ENCODE measurements at places on chromosomes 1 and 21. TPM values are rescaled to one million over a fixed set of nuclear protein-coding genes. Genes with fewer than 3 reads are reported as not detected.
A peak's percentile ranks its signal among the peaks of the same experiment; 100 is the strongest.

Gene TNFRSF8
- total RNA-seq: 39.5 TPM

- no peak for DNase-seq
These were observed 69.8 kb downstream of the MPZL1 start for GRCh38 chr1:167791281-167792187.

Gene PACC1
- total RNA-seq: 11.7 TPM

DNA sequence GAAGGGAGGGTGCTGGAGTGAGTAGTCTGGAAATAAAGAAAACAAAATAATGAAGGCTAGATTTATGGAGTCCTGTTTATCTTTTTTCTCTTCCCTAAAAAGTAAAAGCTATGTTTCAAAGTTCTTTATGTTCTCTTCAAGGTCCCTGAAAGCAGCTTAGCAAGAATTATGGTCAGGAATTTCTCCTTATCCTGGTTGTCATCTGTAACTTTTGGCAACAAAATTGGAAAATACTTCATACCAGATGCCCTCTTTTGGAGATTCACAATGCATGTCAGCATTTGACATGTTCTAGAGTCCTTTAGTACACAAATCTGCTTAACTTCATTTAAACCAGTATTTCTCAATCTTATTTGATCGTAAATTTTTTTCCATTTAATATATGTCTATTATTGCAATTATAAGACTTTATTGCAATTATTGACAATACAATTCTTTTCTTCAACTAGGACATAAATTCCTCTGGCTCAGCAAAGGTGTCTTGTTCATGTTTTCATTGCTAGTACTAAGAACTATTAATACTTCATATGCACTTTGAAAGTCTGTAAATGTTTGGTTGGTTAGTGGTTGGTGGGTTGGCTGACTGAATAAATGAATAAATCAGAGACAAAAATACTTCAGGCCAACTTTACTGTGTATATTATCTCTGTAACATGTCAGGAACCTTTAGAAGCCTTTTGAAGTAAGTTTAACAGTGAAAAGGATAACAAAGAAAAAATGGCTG lies 101.5 kb downstream of the ATP1B1 start:
- no peak for DNase-seq

- no peak for DNase-seq
These were observed 1.6 kb downstream of the TMEM50B start for GRCh38 chr21:33478182-33478581.

Gene ASH1L
- total RNA-seq: 47.2 TPM

DNA sequence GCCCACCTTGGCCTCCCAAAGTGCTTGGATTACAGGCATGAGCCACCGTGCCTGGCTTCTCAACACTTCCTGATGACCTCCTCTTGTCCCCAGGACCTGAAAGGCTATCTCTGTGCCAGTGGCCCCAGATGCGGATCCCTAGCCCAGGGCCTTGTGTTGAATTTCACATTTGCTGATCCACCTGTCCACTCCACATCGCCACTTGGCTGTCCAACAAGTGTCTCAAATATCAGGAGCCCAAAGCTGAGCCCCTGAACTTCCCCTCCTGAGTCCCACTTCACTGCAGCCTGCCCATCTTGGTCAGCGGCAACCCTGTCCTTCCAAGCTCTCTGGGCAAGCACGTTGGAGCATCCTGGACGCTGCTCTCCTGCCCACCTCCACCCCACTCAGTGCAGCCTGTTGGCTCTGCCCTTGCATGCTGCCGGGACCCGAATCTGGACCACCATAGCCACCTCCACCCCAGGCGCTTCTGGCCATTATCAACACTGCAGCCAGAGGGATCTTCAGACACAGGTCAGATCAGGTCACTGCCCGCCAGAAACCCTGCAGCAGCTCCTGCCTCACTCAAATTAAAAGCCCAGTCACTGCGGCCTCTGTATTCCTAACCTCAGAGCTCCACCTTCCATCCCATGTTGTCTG lies 352.5 kb upstream of the VAMP3 start:
- DNase-seq: no peak

GRCh38 chr1:36576118-36576517 lies 93.4 kb upstream of the CSF3R start:
- peak; percentile 57 for DNase-seq

DNA sequence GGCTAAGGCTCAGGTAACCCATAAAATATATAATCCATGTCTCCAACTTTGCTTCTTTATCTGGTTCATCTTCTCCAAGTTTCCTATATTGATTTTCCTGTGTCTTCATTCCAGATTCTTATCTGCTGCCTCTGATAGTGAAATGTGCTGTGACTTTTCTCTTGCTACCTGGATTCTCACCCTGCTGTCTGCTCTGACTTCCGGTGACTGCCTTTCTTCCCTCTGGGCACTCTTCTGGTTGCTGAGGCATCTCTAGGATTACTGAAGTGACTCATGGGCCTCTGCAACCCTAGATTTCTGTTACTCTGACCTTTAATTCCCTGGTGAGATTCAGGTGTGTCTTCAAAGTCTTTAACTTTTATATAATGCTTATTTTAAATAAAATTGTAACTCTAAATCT lies 46.9 kb downstream of the GIPC2 start:
- DNase-seq: no peak

DNA sequence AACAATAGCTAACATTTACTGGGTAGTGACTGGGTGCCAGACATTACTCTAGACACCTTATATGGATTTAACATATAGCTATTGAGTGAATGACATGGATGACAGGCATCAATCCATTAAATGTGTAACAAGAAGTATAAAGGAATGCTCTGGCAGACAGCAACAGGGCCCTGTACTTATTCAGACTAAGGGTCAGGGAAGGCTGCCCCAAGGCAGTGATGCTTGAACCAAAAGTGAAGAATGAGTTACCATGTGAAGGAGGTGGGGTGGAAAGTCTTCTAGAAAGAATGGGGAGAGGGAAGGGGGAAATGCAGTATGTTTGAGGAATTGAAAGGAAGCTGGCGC lies 8.3 kb upstream of the PTPRF start:
- DNase-seq: no peak

- DNase-seq: no peak
These were observed 1360.5 kb upstream of the ADGRL4 start for GRCh38 chr1:80367058-80367457.
